ENCODE measurements at places on chromosomes 7 and 10.
A peak's percentile ranks its signal among the peaks of the same experiment; 100 is the strongest.

DNA sequence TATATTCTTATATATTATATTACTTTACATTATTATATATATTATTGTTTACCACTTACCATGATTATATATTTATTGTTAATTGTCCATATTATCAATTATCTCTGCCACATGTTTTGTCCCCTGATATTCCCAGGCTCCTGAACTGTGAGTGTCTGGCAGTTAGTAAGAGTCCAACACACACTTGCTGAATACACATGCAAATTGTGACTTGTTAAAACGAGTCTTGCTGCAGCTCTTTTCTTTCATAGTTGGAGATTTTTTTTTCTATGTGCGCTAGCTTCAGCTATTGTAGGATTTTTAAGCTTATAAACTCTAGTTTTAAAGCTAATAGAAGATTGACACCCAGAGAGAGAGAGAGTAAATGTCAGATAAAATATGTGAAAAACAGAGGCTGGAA is 207.8 kb upstream of the FAM3C start:
- no peak for DNase-seq

- no peak for DNase-seq
Measured at GRCh38 chr7:140315498-140316164, 82.7 kb downstream of the SLC37A3 start.

- DNase-seq: no peak
Measured at GRCh38 chr10:113454341-113455061, 98.4 kb upstream of the HABP2 start.

- no peak for DNase-seq
Measured at GRCh38 chr10:110207805-110208613, 604 bp downstream of the MXI1 start.

DNA sequence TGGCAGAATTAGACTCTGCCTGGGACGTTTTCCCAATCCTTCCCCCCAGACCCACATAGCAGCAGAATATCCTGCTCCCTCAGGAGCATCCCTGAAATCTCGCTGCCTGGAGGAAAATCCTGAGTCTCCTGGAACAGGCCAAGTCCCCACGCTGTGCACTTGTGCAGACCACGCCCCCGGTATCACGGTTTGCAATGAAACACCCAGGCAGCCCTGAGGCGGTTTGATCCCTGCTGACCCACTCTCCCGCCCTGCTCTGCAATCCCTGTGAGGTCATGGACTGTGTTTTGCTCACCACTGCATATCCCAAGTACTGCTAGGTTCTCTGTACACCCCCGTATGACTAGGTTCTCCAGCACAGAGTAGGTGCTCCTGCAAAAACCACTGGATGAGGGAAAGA is 411.8 kb upstream of the MGMT start:
- no peak for DNase-seq

- DNase-seq: no peak
Measured at GRCh38 chr10:78319371-78319770, 285.7 kb downstream of the RPS24 start.

DNA sequence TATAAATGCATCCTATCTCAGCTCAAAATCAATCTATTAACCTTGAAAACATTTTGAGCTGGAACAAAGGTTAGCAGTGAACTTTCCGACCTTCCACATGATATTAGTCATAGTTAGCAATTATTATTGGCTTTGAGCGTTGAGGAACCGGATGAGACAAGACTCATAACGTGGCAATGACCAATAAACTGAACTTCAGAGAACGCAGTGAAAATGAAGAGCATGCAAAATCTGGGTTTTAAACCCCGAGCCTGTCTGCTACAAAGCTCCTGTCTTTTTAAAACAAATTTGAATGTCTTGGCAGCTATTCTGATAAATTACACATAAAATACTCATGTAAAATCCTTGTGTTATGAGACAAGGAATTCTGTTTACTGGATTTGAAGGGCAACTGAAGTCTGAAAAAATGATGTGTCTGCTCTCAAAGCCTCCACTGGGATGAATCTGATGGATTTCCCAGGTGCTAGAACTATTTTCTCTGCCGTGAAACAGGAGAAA is 74.7 kb upstream of the ITGB1 start:
- no peak for DNase-seq

- DNase-seq: no peak
Measured at GRCh38 chr10:127922675-127923366, 15.9 kb downstream of the PTPRE start.

GRCh38 chr7:123872908-123873307 is 27.9 kb downstream of the HYAL4 start:
- no peak for DNase-seq

GRCh38 chr10:28343987-28344895 is 41.4 kb upstream of the MPP7 start:
- DNase-seq: no peak

GRCh38 chr7:28166982-28167715 is 13.4 kb downstream of the JAZF1 start:
- DNase-seq: no peak

- DNase-seq: no peak
Measured at GRCh38 chr7:156543699-156544598, 96.6 kb upstream of the RNF32 start.

DNA sequence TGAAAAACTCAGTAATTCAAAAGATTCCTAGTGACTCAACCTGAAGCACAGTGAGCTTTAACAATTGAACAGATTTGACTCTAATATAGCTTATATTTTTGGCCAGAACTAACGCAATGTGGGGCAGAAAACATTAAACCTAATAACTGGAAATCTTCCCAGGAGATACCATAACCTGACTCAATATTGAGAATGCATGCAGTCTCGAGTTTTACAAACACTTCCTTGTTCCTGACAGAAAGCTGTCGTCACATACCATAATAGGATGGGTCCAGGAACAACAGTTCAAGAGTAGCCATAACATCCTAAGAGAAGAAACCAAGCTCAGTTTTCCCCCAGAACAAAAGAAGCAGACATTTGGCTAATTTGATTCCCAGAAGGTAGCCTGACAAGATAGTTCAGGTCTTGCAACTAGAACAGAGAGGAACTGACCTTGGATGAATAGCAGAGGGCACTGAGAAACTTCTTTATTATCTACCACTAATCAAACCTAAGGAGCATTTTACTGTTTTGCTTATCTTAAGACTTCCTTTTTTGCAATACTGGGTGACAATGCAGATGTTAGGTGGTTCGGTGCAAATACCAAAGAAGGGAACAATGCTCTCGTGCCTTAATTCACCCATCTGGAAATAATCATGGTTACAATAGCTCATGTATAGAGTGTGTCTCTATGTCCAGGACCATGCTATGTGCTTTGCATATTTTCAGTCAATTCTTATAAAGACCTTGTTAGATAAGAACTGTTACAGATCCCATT is 38.6 kb upstream of the ACSL5 start:
- DNase-seq: no peak

- no peak for DNase-seq
Measured at GRCh38 chr7:102188746-102189145, 97.9 kb upstream of the SH2B2 start.

- no peak for DNase-seq
Measured at GRCh38 chr10:76036962-76037361, 605.5 kb downstream of the LRMDA start.

DNA sequence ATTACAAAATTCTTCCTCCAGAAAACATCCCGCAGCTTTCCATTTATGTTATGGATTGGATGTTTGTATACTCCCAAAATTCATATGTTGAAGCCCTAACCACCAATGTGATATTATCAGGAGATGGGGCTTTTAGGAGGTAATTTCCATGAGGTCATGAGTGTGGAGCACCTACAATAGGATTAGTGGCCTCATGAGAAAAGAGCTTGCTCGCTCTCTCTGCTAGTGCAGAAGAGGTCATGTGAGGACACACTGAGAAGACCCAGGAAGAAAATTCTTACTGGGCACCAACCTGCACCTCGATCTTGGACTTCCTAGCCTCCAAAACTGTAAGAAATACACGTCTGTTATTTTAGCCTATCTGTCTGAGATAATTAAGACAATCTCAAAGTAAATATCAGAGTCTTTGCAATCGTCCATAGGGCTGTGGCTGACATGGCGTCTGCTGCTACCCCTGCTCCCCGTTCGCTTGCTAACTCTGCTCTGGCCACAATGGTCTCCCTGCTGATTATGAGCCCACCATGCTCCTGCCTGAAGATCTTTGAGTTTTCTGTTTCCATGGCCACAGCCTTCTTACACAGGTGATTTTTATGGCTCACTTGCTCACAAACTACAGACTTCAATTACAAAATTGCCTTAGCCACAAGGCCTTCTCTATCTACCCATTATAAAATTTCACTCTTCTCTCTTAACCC is 333.3 kb downstream of the CACNA2D1 start:
- DNase-seq: no peak

GRCh38 chr7:140562926-140563481 is 77.6 kb downstream of the DENND2A start:
- DNase-seq: no peak

GRCh38 chr10:75672842-75673241 is 241.4 kb downstream of the LRMDA start:
- no peak for DNase-seq

DNA sequence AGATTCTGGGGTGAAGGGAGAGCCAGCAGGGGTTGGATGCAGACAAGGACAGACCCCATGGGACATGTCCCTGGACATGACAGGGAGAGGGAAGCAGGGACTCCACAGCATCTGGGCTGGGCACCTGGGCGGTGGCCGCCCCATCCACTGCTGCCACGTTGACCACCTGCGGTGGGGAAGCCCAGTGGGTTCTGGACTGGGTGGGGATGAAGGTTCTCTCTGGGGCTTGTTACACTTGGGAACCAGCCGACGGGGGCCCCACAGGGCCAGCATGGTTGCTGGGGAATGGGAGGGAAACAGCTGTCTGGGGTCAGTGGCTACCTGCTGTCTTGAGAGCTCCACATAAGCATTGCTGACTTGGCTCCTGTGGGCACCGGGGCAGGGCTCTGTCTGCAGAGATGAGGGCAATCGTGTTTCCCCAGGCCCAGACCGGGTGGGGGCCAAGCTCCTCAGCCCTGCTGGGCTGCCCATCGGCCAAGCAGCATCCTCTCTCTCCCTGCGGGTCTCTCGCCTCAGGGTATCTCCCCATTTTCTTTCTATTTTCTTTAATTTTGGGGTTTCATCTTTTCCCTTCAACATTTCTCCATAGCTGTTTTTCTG is 443.6 kb upstream of the PFKP start:
- DNase-seq: no peak

GRCh38 chr7:157849341-157849596 is 512.5 kb downstream of the DNAJB6 start:
- DNase-seq: no peak

GRCh38 chr10:3813986-3814837 is 29.2 kb upstream of the KLF6 start:
- DNase-seq: no peak

DNA sequence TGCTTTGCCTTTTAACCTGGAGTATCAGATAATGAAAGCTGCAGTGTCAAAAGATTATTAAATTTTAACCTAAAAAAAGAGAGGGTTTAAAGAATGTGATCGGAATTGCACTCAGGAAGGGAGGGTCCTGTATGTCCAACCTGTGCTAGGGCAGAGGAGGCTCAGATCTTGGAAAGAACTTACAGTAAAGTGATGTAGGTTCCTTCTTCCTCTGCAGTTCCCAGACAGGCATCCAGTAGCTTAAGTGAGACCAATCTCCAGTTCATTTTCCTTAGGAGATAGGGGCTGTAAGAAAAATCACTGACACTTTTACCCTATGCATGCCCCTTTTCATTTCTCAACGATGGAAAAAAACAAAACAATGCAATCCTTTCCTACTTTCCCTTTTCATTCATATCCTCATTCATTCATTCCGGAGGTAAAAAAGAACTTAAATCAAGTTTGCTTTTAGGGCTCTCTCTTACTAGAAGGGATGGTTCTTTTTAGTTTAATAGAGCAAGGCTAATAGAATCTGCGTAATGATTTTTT is 28.3 kb downstream of the EXOC6 start:
- no peak for DNase-seq

- no peak for DNase-seq
Measured at GRCh38 chr10:27297844-27298521, 57.4 kb upstream of the ACBD5 start.

GRCh38 chr7:82388138-82388537 is 55.4 kb downstream of the CACNA2D1 start:
- no peak for DNase-seq

- peak; percentile 76 for DNase-seq
Measured at GRCh38 chr10:62610649-62611229, 193.8 kb upstream of the ADO start.

- DNase-seq: no peak
Measured at GRCh38 chr10:71849461-71849908, 1.6 kb downstream of the PSAP start.

- DNase-seq: no peak
Measured at GRCh38 chr10:83371696-83372490, 767.4 kb upstream of the GHITM start.

DNA sequence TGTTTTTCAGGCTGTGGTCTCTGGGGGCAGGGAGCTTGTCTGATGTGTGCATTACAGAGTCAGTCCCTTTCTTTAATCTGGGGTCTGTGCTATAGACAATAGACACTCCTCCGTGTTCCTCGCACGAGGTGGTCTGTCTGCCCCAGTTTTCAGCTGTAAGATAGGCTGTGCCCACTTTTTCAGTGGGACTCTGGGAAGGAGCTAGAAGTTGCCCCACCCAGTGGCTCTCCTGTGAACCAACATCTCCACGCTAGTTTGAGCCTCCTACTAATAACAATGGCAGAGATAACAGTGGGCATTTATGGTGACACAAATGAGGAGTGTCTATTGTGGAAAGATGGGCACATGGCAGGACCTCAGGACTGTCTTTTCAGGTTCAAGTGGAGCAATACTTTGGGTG is 44.0 kb downstream of the ADRB1 start:
- no peak for DNase-seq

- no peak for DNase-seq
Measured at GRCh38 chr7:145784809-145785780, 331.5 kb upstream of the CNTNAP2 start.

GRCh38 chr7:99096124-99096887 is 47.6 kb downstream of the SMURF1 start:
- DNase-seq: no peak

- no peak for DNase-seq
Measured at GRCh38 chr10:114483575-114483974, 79.3 kb upstream of the AFAP1L2 start.

GRCh38 chr10:113004069-113004618 is 54.1 kb downstream of the TCF7L2 start:
- DNase-seq: no peak

GRCh38 chr7:47485640-47486435 is 96.1 kb downstream of the TNS3 start:
- no peak for DNase-seq

GRCh38 chr10:88744002-88744401 is 15.8 kb upstream of the LIPN start:
- DNase-seq: no peak

DNA sequence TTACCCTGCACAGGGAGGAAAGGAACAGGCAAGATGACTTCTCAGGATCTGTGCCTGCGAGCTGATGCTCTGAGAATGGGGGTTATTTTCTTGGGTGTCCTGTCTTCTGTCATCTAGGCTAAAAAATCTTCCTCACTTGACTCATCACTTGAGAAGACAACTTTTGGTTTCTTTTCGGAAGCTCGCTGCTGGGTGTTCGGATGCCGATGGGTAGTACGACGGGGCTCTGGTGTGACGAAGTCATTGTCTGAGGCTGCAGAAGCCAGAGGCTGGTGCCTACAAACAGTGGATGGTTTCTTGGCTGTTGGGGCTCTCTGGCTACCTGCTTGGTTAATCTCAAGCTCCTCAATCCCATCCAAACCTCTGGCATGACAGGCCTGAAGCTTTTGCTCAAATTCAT is 92.2 kb downstream of the NPSR1 start:
- no peak for DNase-seq
